Midbrain (tissue), 1 donor: ENCODE measurements at places on chromosomes 7 and 10.

DNA sequence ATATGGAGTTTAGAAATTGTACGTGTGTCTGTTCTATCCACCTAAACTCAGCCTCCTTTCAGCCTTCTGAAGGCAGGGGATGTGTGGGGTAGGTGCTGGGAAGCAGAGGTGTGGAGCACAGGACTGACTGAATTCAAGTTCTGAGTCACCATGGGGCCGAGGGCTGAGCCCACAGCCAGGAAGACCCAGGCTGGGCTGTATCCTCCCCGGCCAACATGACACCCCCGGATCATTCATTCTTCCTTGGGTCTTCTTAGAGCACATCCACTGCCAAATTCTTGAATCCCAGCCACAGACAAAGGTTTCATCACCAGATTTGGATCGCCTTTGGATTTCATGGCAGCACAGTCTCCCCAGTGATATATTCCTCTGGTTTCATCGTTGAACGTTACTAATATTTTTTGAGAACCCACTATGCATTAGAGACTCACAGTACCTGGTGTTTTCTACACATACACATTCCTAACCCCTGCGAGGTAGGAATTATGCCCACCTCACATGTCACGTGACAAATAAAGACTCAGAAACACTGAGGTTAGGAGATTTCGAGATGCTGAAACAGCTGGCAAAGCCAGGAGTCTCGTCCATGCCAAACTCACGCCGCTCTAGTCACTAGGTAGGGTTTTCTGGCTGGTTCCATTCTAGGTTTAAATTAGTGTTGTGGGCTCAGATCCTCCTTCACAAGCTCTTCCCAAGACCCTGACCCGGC, 26.9 kb downstream of the CCDC3 start:
- DNase-seq: no peak

DNA sequence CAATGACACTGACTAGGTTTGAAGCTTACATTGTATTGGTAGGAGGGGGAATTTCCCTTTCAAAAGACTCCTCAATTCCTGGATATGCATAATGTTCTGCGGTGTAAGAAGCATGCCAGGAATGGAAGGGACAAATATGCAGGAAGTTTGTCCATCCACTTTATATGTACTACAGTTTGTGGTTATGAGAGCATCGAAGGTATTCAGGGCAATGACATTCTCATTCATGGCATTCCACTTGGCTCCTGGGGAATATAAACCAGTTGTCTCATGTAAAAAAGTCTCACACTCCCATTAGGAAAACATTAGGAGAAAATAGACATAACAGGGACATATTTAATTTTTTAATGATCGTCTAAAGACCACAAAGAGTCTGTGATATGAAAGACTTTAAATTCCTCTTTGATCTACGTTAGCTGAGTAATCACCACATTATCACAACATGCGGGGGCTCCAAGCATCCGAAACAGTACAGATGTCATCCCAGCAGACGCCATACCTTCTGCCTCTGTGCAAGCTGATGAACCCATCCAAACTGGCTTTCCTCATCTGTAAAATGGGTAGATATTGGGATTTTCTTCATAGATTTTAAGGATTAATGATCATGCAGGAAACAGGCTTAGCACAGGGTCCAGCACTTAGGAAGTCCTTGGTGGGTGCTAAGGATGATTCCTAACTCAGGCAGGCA, 675.3 kb downstream of the INHBA start:
- no peak for DNase-seq

GRCh38 chr10:80280071-80280800, 9.2 kb downstream of the MAT1A start:
- no peak for DNase-seq

DNA sequence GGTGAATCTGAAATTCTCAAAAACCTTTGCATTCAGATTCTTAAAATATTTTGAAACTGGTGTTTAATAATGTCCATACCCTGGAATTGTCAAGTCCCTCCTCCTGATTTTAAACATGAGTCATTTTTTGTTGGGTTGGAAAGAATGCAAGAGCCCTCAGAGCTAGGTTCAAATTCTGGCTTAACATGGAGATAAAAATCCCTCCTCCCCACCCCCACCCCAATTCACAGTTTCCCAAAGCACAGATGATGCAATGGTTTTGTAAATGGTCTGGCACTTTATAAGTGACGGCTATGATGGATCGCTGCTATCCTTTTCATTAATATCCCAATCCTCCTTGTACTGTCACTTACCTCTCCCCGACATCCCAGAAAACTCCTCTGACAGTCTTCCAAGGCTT, 332.8 kb downstream of the PLXNA4 start:
- DNase-seq: no peak

- no peak for DNase-seq
These were observed 275.4 kb upstream of the PFKP start for GRCh38 chr10:2791774-2792443.

GRCh38 chr7:55400191-55400590, 35.1 kb downstream of the LANCL2 start:
- no peak for DNase-seq

GRCh38 chr7:70456719-70457118, 675.2 kb upstream of the GALNT17 start:
- DNase-seq: no peak

GRCh38 chr10:118873738-118874105, 119.0 kb upstream of the CACUL1 start:
- DNase-seq: no peak
